ENCODE measurements at places on chromosomes 11 and 22.

GRCh38 chr11:121881806-121882205 is 234.2 kb downstream of the BLID start:
- no peak for DNase-seq

- no peak for DNase-seq
Measured at GRCh38 chr22:20027966-20028854, 7.3 kb downstream of the TANGO2 start.

- DNase-seq, result no peak
Measured at GRCh38 chr11:66494458-66494857, 14.2 kb downstream of the DPP3 start.

DNA sequence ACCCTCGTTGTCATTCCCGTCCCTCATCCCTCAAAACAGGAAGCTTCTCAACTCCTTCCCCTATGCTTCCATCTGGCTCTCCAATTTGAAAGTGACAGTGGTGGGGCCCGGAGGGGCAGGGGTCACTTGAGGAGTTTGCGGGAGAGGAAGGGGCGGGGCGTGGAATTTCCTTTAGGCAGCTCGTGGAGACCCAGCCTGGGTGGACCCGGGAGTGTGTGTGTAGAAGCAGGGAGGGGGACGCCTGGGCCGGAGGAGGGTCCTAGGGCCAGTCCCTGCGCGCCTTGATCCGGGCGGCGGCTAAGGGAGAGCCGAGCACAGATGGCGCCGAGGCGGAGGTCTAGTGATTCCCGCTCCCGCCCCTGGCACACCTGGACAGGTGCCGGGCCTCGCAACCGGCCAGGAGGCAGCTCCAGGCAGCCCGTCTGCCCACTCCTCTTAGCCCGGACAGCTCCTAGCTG is 7.8 kb upstream of the PAX6 start:
- DNase-seq, result no peak

- DNase-seq, result no peak
Measured at GRCh38 chr11:37916331-37916730, 1318.3 kb upstream of the RAG2 start.

DNA sequence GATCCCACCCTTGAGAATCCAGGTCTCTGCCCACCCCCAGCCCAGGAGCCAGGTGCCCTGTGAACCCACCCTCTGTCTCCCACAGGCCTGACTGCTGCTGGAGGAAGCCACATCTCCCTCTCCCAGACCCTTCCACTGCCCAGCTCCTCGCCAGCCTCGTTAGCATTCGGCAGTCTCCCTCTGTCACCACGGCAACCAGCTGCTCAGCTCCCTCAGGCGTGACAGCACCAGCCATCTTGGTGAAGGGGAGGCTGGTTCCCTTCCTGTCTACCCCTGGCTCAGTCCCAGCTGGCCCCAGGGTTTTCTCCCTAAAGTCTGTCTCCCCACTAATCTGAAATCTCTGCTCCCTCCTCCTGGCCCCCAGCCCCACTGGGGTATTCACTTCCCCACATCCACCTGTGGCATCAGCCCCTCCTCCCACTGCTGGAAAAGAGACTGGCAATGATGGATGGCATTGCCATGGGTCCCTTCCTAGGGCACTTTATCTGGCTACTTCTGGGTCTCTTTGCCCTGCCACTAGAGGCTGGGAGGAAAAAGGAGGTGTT is 28.1 kb downstream of the NRXN2 start:
- DNase-seq, result no peak
